ENCODE measurements at places on chromosomes 5 and 9.

GRCh38 chr5:150234576-150235499, 45.0 kb downstream of the SLC6A7 start:
- DNase-seq, result no peak

DNA sequence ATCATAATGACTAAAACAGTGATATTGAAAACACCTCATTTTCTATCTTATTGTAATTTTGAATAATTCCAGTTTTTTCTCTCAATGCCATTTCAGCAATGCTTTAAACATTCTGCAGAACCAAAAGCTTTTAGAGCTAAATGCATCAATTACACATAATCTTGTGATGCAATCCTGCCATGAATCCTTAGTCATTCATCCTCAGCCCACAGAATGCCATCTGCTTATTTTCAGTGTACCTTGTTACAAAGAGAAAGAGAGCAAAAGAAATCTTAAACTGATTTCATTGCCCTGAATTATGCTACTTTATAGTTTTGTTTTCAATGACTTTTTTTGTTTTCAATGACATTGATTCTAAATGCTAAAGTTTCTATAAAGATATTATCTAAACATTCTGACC, 1234.8 kb upstream of the C9orf72 start:
- DNase-seq, result no peak

- no peak for DNase-seq
Measured at GRCh38 chr5:56751572-56752313, 63.6 kb upstream of the MAP3K1 start.

DNA sequence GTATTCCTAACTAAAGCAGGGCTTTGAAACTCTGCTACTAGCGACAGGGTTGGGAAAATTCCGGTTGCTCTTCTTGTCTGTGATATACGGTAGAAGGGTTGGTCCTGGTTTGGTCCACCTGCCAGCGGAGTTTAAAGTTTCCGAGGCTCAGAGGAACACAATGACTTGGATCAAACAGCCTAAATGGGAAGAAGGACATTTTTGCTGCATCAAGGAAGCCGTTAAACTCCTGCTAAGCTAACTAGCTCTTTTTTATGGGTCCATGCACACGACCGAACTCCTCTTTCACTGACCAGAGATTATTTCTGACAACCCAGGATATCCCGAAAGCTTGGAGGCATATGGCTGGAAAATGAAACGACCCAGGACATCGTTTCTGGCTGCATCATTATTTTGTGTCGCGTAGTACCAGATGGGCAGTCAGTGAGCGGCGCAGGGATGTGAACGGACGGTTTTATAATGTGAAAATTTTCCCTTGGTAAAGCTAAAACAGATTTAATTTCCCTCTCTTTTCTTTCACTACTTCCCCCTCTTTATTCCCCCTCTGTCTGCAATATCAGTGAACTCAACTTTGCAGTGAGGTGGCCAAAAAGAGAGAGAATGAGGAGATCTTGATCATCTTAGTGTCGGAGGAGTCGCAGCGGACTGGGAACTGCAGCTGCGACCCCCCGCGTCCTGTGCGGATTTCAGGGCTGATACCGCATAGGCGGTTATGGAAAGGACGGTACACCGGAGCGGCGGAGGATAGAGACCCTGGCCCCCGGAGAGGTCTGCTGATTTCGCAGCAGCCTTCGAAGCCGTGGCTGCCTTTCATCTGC, at the start of gene LURAP1L:
Gene LURAP1L, plus strand, starts transcription at position 160 of the 818 bp plus-strand sequence. CDS start 696 bp downstream, outside the sequence.
- DNase-seq, result peak; percentile 81

- no peak for DNase-seq
Measured at GRCh38 chr5:165525271-165525670, 2019.9 kb downstream of the MAT2B start.

DNA sequence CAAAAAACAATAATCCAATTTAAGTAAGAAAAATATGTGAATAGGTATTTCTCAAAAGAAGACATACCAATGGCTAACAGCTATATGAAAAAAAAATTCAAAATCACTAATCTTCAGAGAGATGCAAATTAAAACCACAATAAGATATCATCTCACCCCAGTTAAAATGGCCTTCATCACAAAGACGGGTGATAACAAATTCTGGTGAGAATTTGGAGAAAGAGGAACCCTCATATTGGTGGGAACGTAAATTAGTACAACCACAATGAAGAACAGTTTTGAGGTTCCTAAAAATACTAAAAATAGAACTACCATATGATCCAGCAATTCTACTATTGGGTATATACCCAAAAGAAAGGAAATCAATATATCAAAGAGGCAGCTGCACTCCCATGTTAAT, 94.3 kb downstream of the TMEM167A start:
- DNase-seq, result no peak

DNA sequence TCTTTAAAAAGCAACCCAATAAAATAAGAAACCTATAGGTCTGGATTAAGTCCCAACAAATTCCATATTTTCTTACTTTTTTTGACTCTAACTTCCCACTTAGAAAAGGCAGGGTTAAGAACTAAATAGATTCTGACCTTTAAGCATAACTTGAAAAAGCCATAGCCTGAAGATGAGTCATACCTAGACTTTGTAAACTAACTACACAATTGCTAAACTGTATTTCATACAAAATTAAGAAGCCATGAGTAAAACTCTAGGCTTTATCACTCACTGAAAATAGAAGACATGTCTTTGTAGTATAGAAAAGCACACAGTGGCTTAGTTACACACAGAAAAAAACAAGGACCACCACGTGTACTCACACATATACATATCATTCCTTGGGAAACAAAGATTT, 51.5 kb downstream of the MLLT3 start:
- DNase-seq, result no peak

DNA sequence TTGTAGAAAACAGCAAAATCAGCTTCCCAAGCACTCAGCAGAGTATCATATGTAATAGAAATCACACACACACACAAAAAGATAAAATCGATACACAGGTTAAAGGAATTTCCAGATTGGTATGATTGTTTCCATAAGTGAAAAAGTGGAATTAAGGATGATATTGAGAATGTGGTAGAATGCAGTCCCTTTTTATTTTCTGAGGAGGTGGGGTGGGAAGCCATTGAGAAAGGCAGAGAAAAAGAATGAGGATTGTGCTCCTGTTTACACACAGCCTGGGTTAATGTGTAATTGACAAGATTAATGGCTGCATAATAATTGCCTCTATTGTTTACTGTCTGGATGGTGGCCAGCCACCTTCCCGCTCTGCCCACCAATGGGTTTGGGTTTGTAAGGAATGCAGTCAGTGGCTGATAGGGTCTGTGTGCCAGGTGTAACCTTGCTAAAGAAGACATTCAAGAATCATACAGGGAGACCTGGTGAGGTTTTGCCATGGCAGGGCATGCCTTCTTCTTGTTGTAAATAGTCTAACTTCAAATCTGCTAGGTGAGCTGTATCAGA, 177.2 kb upstream of the MAP3K1 start:
- peak; percentile 84 for DNase-seq

DNA sequence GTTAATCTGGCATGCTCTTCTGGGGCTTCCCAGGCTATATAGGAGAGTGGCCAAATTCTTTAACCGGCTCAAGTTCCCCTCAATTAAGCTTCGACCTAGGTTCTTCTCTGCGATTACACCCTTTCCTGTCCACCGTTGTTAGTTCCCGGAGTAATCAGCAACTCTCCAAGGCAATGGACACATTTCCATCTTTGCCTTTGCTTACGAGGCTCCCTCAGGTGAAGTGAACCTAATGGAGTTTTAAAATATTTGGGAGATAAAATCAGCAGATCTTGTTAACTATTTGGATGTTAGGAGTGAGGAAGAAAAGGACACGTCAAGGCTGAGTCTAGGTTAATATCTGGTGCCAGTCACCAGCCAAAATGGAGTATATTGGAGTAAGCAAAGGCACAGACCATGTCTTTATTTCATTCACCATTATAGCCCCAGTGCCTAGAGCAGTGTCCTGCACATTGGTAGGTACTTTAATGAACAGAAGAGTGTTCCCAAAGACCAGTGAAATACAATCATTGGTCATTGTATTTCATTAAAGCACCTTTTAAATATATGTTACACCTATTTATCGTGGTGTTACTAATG, 515 bp downstream of the UTP15 start:
- DNase-seq, result no peak

DNA sequence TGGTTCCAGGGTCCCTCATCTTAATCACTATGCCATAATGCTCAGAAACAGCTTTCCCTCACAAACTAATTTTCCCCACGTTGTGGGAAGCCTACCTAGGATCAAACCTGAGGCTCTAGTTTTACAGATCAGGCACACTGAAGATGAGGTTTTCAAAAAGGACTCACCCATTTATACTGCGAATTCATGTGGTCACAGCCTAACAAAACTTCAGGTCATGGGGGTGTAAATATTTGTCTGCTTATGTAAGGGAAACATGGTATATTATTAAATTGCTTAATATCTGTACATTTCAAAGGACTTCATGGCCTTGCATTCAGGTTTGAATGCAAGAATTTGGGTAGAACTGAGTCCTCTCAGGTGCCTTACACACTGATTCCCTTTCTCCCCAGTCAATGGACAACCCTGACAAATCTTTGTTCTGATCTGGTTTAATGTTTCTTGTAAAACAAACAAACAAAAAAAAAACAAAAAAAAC, 12.1 kb downstream of the ZFAND5 start:
- DNase-seq, result no peak

DNA sequence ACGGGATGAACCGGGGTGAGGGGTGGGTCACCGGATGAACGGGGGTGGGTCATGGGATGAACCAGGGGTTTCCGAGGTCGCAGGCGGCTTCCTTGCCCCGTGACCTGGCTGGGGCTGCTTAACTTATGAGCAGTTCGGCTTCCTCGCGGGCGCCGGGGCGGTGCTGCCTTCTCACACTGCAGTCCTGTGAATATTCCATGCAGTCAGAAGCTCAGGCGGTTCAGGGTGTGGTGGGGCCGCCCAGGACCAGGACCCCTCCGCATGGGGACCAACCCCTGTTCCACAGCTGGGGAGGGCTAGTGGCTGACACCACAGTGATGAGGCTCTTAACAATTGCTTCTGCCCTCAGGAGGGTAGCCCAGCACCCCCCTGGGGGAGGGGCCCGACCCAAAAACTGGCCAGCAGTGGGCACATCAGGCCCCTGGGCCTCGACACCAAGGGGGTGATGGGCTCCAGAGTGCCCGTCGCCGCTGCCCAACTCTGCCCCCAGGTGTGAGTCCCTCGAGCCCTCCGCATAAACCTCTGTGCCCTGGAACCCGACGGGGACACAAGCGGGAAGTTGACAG, 30.9 kb upstream of the SLC9A3 start:
- no peak for DNase-seq

GRCh38 chr5:59126708-59127573, 544.1 kb downstream of the RAB3C start:
- DNase-seq, result peak; percentile 65

DNA sequence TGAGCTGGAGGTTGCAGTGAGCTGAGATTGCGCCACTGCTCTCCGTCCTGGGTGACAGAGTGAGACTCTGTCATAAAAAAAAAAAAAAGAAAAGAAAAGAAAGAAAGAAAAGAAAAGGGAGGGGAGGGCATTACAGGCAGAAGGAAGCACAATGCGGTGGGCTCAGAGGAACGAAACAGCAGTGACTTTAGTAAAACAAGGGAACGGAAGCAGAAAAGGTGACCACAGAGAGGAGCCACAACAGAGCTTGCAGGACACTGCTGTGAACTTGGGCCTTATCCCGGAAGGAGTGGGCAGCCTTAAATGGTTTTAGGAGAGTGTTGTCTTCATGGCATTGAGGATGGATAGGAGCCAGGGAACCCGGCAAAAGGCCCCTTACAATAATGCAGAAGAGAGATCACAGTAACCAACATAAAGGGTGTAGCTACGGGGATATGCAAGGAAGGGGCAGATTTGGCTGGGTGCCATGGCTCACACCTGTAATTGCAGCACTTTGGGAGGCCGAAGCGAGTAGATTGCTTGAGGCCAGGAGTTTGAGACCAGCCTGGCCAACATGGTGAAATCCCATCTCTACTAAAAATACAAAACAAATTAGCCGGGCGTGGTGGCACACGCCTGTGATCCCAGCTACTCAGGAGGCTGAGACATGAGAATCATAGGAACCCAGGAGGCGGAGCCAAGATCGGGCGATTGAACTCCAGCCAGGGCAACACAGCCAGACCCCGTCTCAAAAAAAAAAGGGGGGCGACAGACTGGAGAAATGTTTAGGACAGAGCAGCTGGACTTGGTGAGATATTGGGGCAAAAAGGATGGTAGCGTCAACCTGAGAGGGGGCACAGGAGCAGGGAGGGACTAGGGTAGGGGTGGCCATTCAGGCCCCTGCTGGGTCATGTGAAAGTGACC, 83.9 kb upstream of the ZBTB43 start:
- no peak for DNase-seq

DNA sequence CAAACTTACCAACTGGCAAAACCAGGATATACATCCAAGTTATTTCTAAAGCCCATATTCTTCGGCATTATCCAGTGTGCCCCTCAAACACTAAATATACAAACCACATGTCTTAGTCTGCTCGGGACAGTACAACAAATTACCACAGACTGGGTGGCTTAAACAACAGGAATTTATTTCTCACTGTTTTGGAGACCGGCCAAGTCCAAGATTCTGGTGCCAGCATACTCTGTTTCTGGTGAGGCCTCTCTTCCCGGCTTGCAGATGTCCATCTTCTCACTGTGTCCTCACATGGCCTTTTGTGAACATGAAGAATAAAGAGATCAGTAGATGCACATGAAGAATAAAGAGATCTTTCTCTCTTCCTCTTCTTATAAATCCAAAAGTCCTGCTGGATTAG, 12.9 kb upstream of the SLCO6A1 start:
- no peak for DNase-seq

GRCh38 chr5:144133050-144133633, 37.3 kb downstream of the YIPF5 start:
- DNase-seq, result no peak

- peak; percentile 80 for DNase-seq
Measured at GRCh38 chr9:122810306-122810946, 10.5 kb downstream of the OR1K1 start.

GRCh38 chr5:172662596-172662995, 21.5 kb downstream of the NEURL1B start:
- no peak for DNase-seq

- no peak for DNase-seq
Measured at GRCh38 chr9:75083188-75083970, 4.6 kb downstream of the NMRK1 start.

DNA sequence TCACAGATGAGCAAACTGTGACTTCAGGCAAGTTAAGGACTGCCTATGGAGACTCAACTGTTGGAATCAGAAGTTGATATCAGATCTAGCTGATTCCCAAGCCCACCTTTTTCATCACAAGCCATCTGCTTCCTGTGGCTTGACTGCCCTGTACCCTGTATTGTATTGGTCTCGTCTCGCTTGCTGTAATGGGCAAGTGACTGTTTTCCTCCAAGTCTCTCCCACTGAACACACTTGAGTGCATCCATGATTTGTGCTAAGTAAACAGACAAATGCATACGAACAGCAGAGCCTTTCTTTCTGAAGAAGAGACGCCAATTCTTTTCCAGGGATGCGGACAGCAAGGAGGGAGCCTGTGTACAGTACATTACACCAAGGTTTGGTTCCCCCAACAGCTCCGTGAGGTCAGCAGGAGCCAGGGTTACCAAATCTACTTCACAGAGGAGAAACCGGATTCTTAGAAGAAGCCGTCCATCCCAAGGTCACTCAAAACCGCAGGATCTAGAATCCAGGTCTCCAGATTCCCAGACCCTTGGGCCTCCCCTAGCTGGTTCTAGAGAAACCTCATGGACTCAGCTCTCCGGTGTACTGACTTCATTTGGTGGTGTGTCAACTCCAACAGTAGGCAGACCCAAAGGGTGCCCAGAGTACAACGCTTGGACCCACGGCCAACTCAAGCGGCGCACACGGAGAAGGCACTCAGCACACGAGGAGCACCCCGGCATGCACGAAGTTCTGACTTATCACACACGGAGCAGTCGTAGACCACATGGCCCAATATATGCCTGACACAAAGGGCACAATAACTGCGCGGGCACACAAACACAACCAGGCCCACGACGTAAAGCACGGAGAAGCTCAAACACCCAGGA, 1.1 kb downstream of the BAG1 start:
- DNase-seq, result peak; percentile 19

GRCh38 chr9:114507726-114508125, 2.5 kb upstream of the WHRN start:
- no peak for DNase-seq

Measured in renal pelvis (tissue), 12 donors.